ENCODE measurements at places on chromosomes 12 and 14. TPM values are rescaled to one million over a fixed set of nuclear protein-coding genes. Genes with fewer than 3 reads are reported as not detected.
A peak's percentile ranks its signal among the peaks of the same experiment; 100 is the strongest.

The HNF1A gene
- total RNA-seq = not detected

The CRACR2A gene
- 3.0 TPM for total RNA-seq

The CIROP gene
- total RNA-seq = not detected

The PLEKHD1 gene
- 0.48 TPM for total RNA-seq

The ZFHX2 gene
- 27.0 TPM for total RNA-seq

The DTX1 gene
- 8.6 TPM for total RNA-seq

The SLC17A8 gene
- total RNA-seq = 0.11 TPM

The SRRM4 gene
- total RNA-seq = 1.1 TPM

The MYF6 gene
- not detected for total RNA-seq

The DEPDC4 gene
- total RNA-seq = 4.8 TPM

The LALBA gene
- not detected for total RNA-seq

GRCh38 chr12:53600490-53601295, 25.5 kb downstream of the ATF7 start:
- no peak overlapping the region for H3K27ac ChIP-seq
- no peak overlapping the region for H3K4me3 ChIP-seq
- no peak for DNase-seq
- H3K27me3 ChIP-seq = no peaks in the 10 kb centered on the region
- no peaks in the 10 kb centered on the region for H3K36me3 ChIP-seq

- H3K4me3 ChIP-seq = no peak overlapping the region
- H3K27ac ChIP-seq = no peak overlapping the region
These were observed 79.1 kb upstream of the BCL2L14 start for GRCh38 chr12:11991604-11992003.

DNA sequence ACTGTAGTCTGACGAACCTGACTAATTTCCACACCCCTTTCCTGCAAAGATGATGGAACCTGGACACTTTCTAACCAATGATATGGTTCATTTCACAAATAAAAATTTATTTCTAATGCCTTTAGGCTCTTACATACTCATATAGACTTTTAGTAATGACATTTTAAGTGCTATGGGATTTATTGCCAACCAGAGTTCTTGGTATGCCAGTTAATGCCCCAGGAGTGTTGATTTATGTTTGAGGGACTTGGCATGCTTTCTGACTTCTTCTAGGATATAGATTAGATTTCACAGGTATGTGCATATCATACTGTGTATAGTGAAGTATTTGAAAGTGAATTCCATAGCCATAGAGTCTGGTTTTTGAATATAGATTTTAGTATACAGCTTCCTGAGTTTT, 159.5 kb downstream of the CFAP54 start:
- no peak overlapping the region for H3K4me3 ChIP-seq
- DNase-seq = no peak
- no peaks in the 10 kb centered on the region for H3K4me1 ChIP-seq
- H3K27ac ChIP-seq = no peak overlapping the region
- H3K36me3 ChIP-seq = no peaks in the 10 kb centered on the region

GRCh38 chr14:72094844-72095582, 162.8 kb downstream of the RGS6 start:
- no peaks in the 10 kb centered on the region for H3K36me3 ChIP-seq
- H3K4me1 ChIP-seq = no peaks in the 10 kb centered on the region
- no peak overlapping the region for H3K4me3 ChIP-seq
- no peak overlapping the region for H3K27ac ChIP-seq

DNA sequence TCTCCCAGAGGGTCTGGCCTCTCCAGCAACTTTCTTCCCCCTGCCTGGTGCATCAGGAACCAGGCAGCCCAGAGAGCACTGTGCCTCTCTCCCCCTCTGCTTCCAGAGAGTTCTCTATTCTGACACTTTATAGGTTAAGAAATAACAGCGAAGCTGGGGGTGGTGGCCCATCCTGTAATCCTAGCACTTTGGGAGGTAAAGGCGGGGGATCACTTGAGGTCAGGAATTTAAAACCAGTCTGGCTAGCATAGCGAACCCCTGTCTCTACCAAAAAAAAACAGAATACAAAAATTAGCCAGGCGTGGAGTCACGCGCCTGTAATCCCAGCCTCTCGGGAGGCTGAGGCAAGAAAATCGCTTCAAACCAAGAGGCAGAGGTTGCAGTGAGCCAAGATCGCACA, 58.3 kb downstream of the ESRRB start:
- H3K27me3 ChIP-seq = no peaks in the 10 kb centered on the region
- no peak overlapping the region for H3K4me3 ChIP-seq
- no peak for DNase-seq
- no peaks in the 10 kb centered on the region for H3K36me3 ChIP-seq
- no peak overlapping the region for H3K27ac ChIP-seq
- H3K4me1 ChIP-seq = 0 out of 2 replicates have a peak, but pooled peaks cover 2% of the 10 kb centered on the region

- H3K27ac ChIP-seq = no peak overlapping the region
- H3K4me3 ChIP-seq = no peak overlapping the region
- DNase-seq = no peak
- H3K4me1 ChIP-seq = no peaks in the 10 kb centered on the region
These were observed 167.5 kb downstream of the MDGA2 start for GRCh38 chr14:47507861-47508260.

DNA sequence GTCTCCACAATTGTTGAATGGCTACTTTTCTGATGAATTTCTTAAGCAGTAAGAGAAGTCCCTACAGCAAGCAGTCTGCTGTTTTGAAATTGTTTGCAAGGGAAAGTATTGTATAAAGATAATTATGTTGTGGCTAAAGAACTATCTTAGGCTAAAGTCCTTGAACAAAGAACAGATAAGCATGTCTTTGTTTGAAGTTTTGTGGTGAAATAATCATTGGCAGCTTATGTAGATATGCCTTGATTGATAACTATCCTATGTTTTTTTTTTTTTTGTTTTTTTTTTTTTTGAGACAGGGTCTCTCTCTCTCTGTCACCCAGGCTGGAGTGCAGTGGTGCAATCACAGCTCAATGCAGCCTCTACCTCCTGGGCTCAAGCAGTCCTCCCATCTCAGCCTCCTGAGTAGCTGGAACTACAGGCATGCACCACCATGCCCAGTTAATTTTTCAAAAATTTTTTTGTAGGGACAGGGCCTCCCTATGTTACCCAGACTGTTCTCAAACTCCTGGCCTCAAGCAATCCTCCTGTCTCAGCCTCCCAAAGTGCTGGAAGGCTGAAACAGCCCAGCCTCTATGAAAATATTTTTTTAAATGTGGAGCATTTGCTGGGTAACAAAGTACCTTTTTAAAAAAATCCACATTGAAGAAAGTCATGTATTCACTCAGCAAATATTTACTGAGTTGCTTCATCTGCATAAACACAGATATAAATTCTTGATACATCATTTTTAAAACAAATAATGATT, 80.8 kb downstream of the LLPH start:
- no peaks in the 10 kb centered on the region for H3K36me3 ChIP-seq
- H3K4me3 ChIP-seq = no peak overlapping the region
- H3K27me3 ChIP-seq = no peaks in the 10 kb centered on the region
- no peak overlapping the region for H3K27ac ChIP-seq
- H3K4me1 ChIP-seq = no peaks in the 10 kb centered on the region

GRCh38 chr14:62847168-62847567, 198.1 kb downstream of the KCNH5 start:
- no peak overlapping the region for H3K27ac ChIP-seq
- DNase-seq = no peak
- H3K4me1 ChIP-seq = no peaks in the 10 kb centered on the region
- no peak overlapping the region for H3K4me3 ChIP-seq

DNA sequence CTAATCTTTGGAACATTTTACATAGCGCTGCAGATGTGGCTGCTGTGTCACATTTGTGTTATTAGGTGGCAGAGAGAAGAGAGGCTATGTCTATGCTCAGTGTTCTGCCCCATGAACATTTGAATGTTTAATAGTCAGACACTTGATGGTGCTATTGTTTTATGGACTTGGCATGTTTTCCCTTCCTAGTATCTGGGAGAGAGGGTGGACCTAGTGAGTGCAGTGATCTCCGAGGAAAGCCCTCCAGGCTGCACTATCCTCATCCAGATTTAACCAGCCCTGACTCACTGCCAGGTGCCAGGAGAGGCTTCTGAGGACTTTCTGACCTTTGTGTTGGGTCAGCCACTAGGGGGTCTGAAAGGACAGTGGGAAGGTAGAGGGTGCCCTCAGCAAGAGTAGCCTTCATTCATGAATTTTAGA, 24.3 kb downstream of the ZFC3H1 start:
- no peaks in the 10 kb centered on the region for H3K4me1 ChIP-seq
- H3K4me3 ChIP-seq = no peak overlapping the region
- no peaks in the 10 kb centered on the region for H3K27me3 ChIP-seq
- no peak for DNase-seq
- no peak overlapping the region for H3K27ac ChIP-seq

- H3K4me3 ChIP-seq = no peak overlapping the region
- H3K27ac ChIP-seq = no peak overlapping the region
- H3K36me3 ChIP-seq = no peaks in the 10 kb centered on the region
These were observed 84.4 kb downstream of the SPATS2 start for GRCh38 chr12:49451468-49452259.

DNA sequence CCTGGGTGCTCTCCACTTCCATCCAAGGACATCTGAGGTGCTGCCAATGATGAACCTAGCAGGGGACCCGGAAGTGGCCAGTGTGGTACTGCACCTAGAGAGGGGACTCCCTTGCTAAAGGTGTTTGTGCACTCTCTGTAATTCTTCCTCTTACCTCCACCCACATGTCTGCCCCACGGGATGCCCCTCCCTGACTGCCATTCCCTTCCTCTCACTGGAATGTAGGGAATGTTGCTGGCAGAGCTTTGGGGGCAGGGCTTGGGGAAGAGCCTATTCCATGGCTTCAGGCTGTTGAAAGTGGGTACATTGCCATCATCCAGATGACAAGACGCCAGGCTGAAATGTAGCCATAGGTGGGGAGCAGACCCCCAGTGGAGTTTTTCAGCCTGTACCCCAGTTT, 153.2 kb downstream of the SMOC1 start:
- H3K4me1 ChIP-seq = peaks cover 2% of the 10 kb centered on the region
- no peaks in the 10 kb centered on the region for H3K36me3 ChIP-seq
- no peak overlapping the region for H3K27ac ChIP-seq
- H3K27me3 ChIP-seq = no peaks in the 10 kb centered on the region
- peak; percentile 27 for DNase-seq

DNA sequence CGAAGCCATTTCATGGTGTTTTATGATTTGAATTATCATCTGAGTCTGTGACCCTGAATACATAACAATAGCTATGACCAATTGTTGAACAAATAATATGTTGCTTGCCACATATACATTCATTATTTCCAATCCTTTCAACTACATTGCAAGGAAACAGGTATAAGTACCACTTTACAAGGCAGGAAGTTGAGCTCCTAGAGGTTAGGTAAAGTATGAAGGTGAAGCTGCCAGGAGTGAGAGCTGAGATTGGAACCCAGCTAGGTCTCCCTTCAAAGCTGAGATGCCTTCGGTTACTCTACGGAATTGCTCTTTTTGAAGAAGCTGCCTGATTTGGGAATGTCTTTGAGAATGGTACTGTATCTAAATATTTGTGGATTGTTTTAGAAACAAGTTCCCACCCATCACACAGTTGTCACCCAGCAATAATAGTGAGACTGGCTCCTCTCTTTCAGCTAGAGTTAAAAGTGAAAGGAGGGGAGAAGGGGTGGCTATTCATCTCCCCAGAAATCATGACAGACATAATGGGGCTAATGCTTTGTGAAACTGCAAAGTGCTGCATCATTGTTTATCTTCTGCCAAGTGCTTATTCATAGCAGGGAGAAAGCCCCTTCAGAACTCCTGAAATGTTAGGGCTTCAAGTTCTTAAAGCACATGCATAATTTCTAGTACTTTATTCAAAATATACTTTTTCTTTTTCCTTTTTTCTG, 75.9 kb upstream of the AMIGO2 start:
- H3K27ac ChIP-seq = no peak overlapping the region
- no peak for DNase-seq
- H3K36me3 ChIP-seq = no peaks in the 10 kb centered on the region
- H3K4me3 ChIP-seq = no peak overlapping the region
- no peaks in the 10 kb centered on the region for H3K27me3 ChIP-seq
- no peaks in the 10 kb centered on the region for H3K4me1 ChIP-seq

- no peak for DNase-seq
- peak within 1 kb of the TSS; percentile 56 for H3K4me3 ChIP-seq
- H3K27me3 ChIP-seq = peaks cover 15% of the 10 kb centered on the region
- H3K4me1 ChIP-seq = 0 out of 2 replicates have a peak, but pooled peaks cover 4% of the 10 kb centered on the region
- H3K27ac ChIP-seq = no peak within 1 kb of the TSS
These were observed at the start of gene DTX1 for GRCh38 chr12:113056631-113057488. TSS of gene DTX1 (plus strand) at chr12:113056730. CDS start at chr12:113058193, 1,463 bp downstream.

DNA sequence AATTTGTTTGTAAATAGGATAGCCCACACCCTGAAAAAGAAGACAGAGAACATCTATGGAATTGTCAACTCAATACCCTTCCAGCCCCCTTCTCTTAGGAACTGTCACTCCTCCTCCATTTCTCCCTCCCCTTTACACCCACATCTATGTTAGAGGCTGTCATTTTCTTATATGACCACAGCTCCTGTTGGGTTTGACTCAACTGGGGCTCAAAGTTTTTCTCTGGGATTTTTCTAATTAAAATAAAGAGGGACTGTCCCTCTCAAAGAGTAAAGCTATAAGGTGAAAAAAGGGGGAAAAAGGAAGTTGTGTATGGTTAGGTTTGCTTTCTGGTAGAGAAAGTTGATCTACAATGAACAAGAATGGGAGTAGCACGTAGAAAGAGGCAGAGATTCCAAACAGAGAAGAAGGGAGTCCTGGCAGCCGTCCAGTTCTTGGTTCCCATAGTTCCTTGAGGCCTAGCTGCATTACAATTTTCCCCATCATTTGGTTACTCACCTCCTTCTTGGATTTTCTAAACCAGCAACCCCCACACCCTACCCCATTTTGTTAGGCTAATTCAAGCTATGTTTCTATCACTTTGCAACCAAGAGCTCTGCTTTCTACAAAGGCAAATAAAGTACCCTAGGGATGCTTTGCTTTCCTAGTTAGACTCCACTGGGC, 44.3 kb upstream of the STK38L start:
- no peak overlapping the region for H3K27ac ChIP-seq
- no peak overlapping the region for H3K4me3 ChIP-seq
- no peaks in the 10 kb centered on the region for H3K36me3 ChIP-seq
- no peak for DNase-seq

DNA sequence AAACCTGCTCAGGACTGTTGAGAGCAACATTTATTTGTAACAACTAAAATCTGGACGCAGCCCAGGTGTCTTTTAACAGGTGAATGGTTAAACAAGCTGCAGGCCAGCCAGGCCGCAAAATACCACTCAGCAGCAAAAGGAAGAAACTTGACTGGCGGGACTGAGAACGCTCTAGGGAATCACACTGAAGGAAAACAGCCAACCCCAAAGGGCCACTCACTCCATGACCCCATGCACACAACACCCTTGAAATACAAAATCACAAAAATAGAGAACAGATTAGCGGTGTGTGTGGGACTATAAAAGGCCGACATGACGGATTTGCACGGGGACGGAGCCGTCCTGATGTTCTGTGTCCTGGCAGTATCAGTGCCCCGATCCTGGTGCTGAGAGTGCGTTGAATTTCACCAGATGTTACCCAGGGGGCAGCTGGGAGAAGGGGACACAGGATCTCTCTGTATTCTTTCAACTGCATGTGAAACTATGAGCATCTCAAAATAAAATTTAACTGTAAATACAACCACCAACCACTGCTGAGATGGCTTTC, 23.0 kb downstream of the VPS37B start:
- H3K27ac ChIP-seq = no peak overlapping the region
- DNase-seq = no peak
- peaks cover 52% of the 10 kb centered on the region for H3K27me3 ChIP-seq
